ENCODE measurements at places on chromosomes 16 and 17.

DNA sequence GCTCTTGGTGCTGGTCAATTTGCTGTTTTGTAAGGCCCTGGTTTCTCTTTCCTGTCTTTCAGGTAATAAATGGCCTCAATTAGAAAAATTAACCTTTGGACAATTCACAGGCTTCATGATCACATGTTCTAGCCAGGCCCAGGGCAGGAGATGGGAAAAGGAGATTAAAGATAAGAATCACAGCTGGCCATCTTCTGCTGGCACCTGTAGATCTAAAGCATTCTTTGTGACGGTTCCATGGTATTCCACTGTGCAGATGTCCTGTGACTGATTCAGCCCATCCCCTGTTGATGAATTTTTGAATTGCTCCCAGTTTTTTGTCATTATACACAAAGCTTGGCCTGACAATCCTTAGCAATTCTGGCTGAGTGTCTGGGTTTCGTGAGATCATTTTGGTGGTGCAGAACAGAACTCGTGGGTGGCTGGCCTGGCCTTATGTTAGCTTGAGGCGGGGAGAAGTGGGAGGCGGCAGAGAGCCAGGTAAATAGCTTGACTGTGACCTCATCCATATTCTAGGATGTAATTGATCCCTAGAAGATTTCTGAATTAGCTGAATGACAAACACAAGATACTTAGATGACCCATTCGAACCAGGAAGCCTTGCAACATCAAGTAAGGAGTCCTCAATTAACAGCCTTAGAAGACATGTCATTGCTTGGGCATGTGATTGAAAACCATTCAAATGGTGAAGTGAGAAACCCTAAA lies 14.1 kb downstream of the TMC5 start:
- no peaks in the 10 kb centered on the region for H3K27me3 ChIP-seq
- H3K4me3 ChIP-seq: peak overlapping the region; percentile 57
- H3K4me1 ChIP-seq: peaks cover 78% of the 10 kb centered on the region
- DNase-seq: peak; percentile 63
- peaks cover 83% of the 10 kb centered on the region for H3K36me3 ChIP-seq

DNA sequence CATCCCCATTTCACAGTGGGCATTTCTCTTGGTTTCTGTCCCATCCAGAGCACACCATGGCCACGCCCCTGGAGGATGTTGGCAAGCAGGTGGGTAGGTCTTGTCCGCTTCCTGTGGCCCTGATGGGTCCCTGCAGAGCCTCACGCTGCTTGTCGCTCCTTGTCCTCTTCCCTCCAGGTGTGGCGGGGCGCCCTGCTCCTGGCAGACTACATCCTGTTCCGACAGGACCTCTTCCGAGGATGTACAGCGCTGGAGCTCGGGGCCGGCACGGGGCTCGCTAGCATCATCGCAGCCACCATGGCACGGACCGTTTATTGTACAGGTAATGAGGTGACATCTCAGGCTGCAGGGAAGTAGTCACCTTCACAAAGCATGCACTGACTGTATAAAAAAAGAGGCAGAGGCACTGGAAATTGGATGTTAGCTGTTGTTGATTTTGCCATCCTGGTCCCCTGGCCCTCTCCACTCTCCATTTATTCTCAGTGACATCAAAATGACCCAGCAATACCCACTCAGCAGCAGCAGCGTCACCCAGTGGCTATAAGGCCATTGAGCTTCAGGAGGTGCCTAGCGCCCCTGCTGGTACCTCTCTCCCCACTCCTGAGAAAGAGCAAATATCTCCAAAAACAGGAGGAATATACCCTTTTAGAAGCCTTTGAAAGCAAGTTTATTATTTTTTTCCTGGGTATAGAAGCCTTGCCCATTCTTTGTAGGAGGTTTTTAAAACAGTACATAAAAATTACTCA lies 13.7 kb downstream of the METTL22 start:
- H3K27me3 ChIP-seq: no peaks in the 10 kb centered on the region
- H3K27ac ChIP-seq: no peak overlapping the region
- no peak overlapping the region for H3K4me3 ChIP-seq
- no peaks in the 10 kb centered on the region for H3K4me1 ChIP-seq
- H3K36me3 ChIP-seq: peaks cover 47% of the 10 kb centered on the region
- DNase-seq: peak; percentile 11

- H3K4me1 ChIP-seq: no peaks in the 10 kb centered on the region
- H3K27ac ChIP-seq: no peak overlapping the region
- no peak for DNase-seq
- H3K27me3 ChIP-seq: peaks cover 29% of the 10 kb centered on the region
- no peak overlapping the region for H3K4me3 ChIP-seq
- H3K36me3 ChIP-seq: no peaks in the 10 kb centered on the region
These were observed 6.8 kb downstream of the SLC6A2 start for GRCh38 chr16:55662644-55663031.

- DNase-seq: no peak
- no peak overlapping the region for H3K4me3 ChIP-seq
- peaks cover 32% of the 10 kb centered on the region for H3K27me3 ChIP-seq
- H3K36me3 ChIP-seq: no peaks in the 10 kb centered on the region
These were observed 39.4 kb upstream of the ZNF469 start for GRCh38 chr16:88343271-88343791.

GRCh38 chr17:66560691-66561090 lies 258.3 kb downstream of the PRKCA start:
- no peak overlapping the region for H3K27ac ChIP-seq
- DNase-seq: no peak
- no peaks in the 10 kb centered on the region for H3K27me3 ChIP-seq
- H3K4me3 ChIP-seq: no peak overlapping the region

GRCh38 chr17:74480290-74480689 lies 13.9 kb downstream of the CD300A start:
- H3K4me1 ChIP-seq: no peaks in the 10 kb centered on the region
- H3K27ac ChIP-seq: no peak overlapping the region
- no peaks in the 10 kb centered on the region for H3K36me3 ChIP-seq
- DNase-seq: no peak
